Bronchial smooth muscle cell (primary cell): ENCODE measurements at places on chromosomes 6 and 20. TPM values are rescaled to one million over a fixed set of nuclear protein-coding genes. Genes with fewer than 3 reads are reported as not detected.

EDEM2 gene
- 79.8 and 155 TPM in 2 replicates for total RNA-seq

NTSR1 gene
- total RNA-seq: under 0.01 and 0.32 TPM in 2 replicates

TPBG gene
- total RNA-seq: 26.8 and 39.9 TPM in 2 replicates

PAK5 gene
- not detected in 2 replicates for total RNA-seq

GFOD1 gene
- 1.9 and 3.5 TPM in 2 replicates for total RNA-seq

TMC2 gene
- total RNA-seq: 0.09 TPM in 1 of 2 replicates, not detected in the other

CLIC1 gene
- 521 and 664 TPM in 2 replicates for total RNA-seq

TP53RK gene
- total RNA-seq: 12.3 and 15.4 TPM in 2 replicates

ENPP4 gene
- under 0.01 and 0.16 TPM in 2 replicates for total RNA-seq

MACROD2 gene
- 0.43 and 0.63 TPM in 2 replicates for total RNA-seq

C6orf52 gene
- not detected in 2 replicates for total RNA-seq

ME1 gene
- total RNA-seq: 9.1 and 15.1 TPM in 2 replicates

ATP6V1G2 gene
- 8.9 and 10.4 TPM in 2 replicates for total RNA-seq

PCMTD2 gene
- total RNA-seq: 35.5 and 53.5 TPM in 2 replicates

TMEM239 gene
- total RNA-seq: under 0.01 TPM in 1 of 2 replicates, not detected in the other
